Activated T-cell treated with anti-CD3 and anti-CD28 coated beads, Interleukin-2, amount 50 U/mL, for 4 hours (primary cell): ENCODE measurements at places on chromosomes 12 and 14.

DNA sequence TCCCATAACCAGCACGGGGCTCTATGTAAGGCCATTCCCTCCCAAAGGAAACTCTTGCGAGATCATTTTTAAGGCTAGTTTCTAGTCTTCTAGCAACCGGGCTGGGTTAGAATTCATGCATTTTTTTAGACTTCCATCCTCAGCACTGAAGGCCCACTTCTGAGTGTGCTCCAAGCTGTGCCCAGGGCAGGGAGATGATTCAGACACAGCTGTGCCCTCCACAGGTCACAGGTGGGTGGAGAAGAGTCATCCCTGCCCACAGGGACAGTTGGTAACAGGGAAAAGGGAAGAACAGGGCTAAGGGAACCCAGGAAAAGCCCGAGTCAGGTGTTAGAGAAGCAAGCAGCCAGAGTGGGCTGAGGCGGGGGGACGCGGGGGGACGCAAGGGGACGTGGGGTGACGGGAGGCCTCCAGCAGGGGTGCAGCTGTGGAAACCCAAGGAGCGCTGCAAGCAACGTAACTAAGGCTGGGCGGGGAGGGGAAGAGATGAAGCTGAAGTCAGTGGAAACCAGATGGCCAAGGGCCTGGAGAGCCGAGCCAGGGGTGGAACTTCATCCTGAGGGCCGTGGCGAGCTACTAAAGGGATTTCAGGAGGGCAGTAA lies 27.2 kb upstream of the PPP2R5C start:
- DNase-seq: no peak

GRCh38 chr12:80829767-80830166 lies 108.0 kb downstream of the LIN7A start:
- DNase-seq: no peak

- DNase-seq: no peak
Observed at GRCh38 chr14:20848955-20849570, 42.1 kb upstream of the RNASE3 start.

GRCh38 chr12:56805355-56805754 lies 42.2 kb downstream of the HSD17B6 start:
- DNase-seq: no peak

DNA sequence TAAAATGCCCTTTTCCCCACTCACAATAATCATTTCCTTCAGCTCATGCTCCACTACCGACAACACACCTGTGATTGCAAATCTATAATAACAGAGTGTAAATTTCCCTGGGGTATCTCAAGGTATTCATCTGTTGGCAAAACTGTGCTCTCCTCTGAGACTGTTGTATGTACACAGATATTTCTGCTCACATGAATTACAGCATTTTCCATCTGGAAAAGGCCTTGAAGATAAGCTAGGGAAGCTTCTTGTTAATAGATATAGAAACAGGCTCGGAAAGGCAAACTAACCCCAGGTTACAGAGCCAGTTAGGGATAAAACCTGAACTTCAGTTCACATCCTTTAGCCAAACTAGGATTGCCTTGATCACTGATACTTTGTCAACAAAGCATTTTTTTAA lies 210.4 kb upstream of the KRR1 start:
- DNase-seq: no peak

DNA sequence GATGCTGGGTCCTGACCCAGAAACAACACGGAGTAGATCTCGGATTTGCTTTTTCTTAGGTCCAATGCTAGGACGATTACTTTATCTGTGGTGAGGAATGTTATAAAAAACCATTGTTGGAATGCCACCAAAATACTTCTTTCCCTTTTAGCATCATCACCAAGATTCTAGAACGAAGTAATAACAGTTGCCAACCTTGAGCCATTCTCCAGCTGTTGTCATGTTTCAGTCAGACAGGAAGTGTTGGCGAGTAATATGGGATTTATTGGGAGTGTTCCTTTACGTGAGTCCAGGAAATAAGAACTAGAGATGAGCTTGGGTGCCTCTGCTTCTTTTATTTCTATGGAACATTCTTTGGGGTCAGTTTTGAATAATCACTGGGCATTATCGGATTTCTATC lies 892.9 kb downstream of the DIO2 start:
- no peak for DNase-seq

GRCh38 chr12:240566-240965 lies 22.1 kb downstream of the SLC6A13 start:
- no peak for DNase-seq

DNA sequence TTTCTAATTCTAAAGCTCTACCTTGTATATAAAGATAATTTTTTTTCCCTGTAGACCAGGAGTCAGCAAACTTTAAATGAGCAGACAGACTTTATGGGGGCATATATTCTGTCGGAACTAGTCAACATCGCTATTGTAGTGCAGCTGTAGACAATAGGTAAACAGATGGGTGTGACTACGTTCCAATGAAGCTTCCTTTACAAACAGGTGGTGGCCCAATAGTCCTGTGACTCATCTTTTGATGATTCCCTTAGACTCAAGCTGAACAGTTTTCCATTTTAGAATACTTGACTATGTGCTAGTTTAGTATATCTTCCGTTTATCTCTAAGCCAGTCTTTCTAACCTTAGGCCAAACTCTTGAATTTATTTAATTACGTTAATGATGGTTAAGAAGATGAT lies 16.3 kb downstream of the MUCL1 start:
- no peak for DNase-seq

GRCh38 chr14:103259801-103260628 lies 74.0 kb upstream of the EIF5 start:
- DNase-seq: no peak

GRCh38 chr12:121580959-121581685 lies at the start of gene KDM2B:
Gene KDM2B (minus strand): TSS chr12:121581023. CDS start chr12:121580911, 112 bp downstream.
- no peak for DNase-seq

DNA sequence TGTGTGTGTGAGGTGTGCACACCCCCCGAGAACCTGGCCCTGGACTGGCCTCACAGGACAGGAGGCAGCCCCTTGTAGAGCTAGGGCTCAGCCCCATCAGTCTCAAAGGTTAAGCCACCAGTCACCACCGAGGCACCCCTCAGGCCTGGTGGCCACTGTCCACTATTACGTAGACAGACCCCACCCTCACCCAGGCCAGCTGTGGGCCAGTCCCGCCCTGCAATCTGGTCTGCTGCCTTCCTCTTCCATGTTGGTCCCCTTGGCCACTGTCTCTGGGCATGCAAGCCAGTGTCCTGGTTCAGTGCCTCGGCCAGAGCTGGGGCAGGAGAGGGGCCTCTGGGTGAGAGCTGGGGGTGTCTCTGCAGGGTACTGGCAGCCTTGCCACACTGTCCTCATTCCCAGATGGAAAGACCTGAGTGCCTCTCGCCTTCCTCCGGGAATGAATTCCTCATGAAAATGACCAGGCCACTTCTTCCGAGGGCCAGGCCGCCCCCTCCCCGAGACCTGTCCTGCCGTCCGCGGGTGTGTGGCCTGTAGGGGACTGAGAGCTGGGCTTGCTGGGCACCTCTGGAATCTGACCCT lies 897 bp upstream of the TEX22 start:
- no peak for DNase-seq

GRCh38 chr14:99863059-99863458 lies 69.8 kb downstream of the EML1 start:
- DNase-seq: no peak

GRCh38 chr12:130049666-130050065 lies 112.6 kb upstream of the FZD10 start:
- no peak for DNase-seq

DNA sequence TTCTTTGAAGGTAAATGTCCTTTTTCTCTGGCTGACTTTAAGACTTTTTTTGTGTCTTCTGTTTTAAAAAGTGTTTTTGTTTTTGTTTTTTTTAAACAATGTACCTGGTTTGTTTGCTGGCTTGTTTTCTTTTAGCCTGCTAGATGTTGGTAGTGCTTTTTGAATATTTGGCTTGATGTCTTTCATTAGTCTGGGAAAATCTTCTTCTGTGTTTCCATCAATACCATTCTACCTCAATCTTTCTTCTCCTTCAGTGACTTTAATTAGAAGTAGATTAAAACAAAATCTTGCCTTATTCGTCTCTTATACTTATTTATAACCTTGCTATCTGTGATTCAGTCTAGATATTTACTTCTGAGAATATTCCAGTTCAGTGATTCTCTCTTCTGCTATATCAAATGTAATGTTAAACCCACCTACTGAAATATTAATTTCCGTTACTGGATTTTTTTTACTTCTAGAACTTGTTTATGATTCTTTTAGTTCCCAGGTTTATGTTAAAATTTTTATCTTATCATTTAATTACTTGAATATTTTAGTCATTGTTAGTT lies 21.5 kb downstream of the LMNTD1 start:
- DNase-seq: no peak

GRCh38 chr12:94071258-94071657 lies 77.1 kb upstream of the PLXNC1 start:
- no peak for DNase-seq

DNA sequence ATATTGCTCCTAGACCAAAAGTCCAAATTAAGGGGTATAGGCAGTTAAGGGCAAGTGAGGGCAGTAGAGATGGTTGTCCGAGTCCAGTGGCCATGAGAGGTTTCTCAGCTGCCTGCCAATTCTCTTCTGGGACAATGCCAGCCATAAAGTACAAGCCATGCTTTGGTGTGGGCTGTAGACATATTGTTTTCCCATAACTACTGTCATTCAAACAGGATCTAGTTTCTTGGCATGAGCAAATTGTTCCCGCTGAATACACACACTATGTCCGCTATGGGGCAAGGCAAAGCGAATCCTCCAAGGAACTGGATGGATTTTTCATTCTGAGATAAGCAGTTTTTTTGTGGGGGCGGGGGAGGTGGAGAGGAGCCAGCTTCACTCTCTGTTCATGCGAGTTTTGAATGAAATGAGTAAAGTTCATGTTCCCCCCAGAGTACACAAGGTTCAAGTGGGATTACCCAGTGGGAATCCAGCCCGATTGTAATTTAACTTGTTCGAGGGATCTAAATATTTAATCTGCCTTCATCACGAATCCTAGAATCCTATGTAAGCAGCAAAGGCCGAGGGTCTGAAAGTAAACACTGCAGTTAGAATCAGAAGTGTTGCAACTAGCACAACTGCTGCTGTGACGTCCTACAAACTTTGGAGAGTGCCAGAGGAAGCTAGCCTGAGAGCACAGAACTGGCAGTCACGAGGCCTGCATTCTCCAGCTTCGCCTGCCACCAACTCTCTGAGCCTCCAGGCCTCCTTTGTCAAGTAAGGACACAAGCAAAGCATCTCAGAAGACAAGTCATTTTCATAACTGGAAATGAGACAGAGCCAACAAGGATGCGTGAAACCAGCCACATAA lies 137.0 kb downstream of the CRADD start:
- no peak for DNase-seq

- no peak for DNase-seq
Observed at GRCh38 chr12:113397497-113398197, 6.0 kb downstream of the SDS start.

- no peak for DNase-seq
Observed at GRCh38 chr12:9227950-9228349, 19.8 kb upstream of the PZP start.

- no peak for DNase-seq
Observed at GRCh38 chr12:94863321-94864035, 140.0 kb downstream of the NDUFA12 start.

- DNase-seq: no peak
Observed at GRCh38 chr14:24075485-24076301, 4.3 kb downstream of the CPNE6 start.

DNA sequence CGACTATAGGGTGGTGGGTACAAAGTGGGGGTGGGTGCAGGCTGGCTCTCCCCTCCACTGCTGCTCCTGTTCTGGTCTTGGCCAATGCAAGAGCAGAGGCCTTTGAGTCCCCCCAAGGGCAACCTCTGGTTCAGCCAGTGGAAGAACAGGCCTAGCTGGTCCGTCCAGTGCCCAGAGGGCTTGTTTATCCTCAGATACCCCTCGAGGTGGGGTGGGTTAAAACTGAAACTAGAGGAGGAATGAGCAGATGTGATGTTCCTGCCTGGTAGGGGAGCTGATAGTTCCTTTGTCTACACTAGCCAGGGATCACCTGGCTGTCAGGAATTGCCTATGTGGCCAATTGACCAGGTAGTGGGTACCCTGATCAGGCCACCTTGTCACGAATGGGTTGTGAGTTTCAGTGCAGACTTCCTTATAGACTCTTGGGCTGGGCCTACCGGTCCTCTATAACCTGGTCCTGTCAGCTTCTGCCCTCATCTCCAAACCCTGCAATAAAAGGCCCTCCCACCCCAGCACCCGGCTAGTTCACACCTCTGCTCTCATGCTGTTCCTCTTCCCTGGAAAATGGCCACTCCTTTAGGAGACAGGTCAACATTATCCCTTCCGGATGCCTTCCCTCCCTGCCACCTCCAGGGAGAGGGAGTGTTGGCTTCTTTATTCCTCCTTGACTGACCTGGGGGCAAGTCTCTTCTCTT lies 10.7 kb upstream of the HSP90AA1 start:
- no peak for DNase-seq

DNA sequence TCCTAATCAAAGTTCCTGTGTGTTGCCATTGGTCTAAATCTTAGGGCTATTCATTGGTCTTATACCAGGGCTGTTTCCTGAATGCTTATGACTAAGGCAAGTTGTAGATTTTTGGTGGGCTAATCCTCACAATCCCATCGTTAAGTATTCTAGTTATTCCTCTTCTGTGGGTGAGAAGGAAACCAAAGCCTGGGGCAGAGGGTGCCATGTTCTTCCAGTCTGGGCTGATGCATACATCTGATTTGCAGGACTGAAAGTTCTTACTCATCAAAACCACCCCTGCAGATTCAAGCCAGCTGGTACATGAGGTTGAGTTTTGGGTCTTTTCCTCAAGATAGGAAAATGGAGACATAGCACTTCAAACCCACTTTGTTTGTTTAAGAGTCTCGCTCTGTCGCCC lies 25.7 kb downstream of the PPP1CC start:
- no peak for DNase-seq

GRCh38 chr12:63068857-63069442 lies 82.1 kb downstream of the AVPR1A start:
- no peak for DNase-seq

- no peak for DNase-seq
Observed at GRCh38 chr14:78512021-78512420, 341.8 kb downstream of the NRXN3 start.

DNA sequence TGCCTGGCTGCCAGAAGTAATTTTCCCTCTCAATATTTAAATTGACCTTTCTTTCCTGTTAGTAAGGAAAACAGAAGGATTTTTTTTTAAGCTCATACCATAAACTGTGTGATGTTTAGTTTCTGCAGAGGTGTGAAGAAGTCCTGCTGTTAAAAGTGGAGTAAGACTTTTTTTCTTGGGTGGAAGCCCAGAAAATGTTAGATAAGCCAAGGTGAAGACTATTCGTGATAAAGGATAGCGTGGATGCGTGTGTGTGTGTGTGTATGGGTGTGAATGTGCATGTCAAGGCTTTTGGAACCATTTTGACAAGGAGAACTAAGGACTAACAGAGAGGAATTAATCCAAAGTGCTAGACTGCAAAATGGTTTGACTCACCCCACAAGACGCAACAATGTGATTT lies 152.9 kb upstream of the SEL1L start:
- no peak for DNase-seq

- DNase-seq: no peak
Observed at GRCh38 chr14:67567654-67568053, 32.4 kb downstream of the PIGH start.
